ENCODE measurements at places on chromosomes 3 and 15.

DNA sequence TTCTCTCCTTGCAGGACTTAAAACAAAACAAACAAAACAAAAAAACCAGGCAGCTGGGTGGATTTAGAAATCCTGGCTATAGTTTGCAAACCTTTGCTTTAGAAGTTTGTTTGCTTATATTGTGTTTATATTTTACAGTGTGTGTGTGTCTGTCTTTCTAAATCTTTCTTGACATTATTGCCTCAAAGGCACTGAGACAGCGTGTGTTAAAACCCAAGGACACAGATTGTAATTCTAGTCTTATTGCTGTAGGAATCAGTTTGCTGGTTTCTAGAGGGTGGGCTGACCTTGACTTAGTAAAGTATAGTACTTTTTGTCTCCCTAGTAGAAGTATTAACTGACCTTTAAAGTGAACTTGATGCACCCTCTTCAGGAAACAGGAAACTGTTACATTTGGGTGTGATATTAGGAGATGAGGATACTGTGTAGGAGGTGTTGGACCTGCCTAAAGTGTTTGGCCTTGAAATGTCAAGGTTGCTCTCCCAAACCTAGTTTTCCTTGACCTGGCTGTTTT is 71.0 kb downstream of the TCF12 start:
- no peak for DNase-seq

- DNase-seq = no peak
Measured at GRCh38 chr15:40957581-40958051, 4.3 kb downstream of the CHAC1 start.

GRCh38 chr3:141012571-141012970 is 38.6 kb upstream of the SPSB4 start:
- no peak for DNase-seq

DNA sequence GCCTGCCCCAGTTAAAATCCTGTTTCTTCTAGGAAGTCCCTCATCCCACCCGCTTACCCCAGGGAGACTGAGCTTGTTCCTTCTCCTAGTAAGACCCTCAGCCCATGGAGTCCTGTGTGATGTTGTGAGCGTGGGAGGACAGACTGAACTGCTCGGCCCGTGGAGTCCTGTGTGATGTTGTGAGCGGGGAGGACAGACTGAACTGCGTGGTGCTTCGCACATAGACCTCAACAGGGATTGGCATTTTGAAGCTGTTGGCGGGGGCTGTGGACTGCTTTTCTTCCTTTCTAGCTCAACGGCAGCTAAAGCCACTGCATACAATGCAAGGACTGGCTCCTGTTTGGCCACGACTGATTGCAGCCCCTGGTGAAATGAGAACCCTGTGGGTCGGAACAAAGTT is 1.6 kb upstream of the SPTBN5 start:
- DNase-seq = no peak

DNA sequence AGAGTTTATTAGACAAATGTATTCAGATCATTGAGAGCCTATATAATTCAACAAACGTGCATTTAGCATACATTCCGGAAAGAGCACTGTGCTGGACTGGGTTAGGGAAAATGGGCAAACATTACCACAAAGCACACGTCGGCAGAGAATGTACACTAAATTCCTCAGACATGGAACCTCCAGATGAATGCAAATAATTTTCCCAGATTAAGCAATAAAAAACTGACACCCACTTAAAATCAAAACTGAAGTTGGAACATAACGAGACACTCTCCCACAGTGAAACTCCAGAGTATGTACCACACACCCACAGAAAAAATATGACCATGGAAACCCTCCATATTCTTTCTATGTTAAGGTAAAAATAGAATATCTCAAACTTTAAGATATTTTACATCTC is 4.8 kb downstream of the SECISBP2L start:
- no peak for DNase-seq

DNA sequence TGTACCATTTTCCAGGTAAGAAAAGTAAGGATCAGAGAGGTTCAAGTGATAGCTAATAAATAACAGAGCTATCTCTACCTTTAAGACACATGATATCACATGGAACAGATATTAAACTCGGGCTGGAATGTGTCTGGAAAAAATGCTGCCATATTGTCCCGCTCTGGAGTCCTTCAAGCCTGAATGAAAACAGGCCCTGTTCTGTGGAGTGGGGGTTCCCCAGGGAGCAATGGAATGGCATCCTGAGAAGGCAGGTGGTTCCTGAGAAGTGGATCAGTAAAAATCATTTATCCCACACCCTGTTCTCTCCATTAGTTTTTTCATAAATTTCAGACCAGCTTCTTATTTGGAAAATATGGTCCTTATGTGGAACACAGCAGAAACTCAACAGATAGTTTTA is 57.3 kb upstream of the PRTG start:
- DNase-seq = no peak

DNA sequence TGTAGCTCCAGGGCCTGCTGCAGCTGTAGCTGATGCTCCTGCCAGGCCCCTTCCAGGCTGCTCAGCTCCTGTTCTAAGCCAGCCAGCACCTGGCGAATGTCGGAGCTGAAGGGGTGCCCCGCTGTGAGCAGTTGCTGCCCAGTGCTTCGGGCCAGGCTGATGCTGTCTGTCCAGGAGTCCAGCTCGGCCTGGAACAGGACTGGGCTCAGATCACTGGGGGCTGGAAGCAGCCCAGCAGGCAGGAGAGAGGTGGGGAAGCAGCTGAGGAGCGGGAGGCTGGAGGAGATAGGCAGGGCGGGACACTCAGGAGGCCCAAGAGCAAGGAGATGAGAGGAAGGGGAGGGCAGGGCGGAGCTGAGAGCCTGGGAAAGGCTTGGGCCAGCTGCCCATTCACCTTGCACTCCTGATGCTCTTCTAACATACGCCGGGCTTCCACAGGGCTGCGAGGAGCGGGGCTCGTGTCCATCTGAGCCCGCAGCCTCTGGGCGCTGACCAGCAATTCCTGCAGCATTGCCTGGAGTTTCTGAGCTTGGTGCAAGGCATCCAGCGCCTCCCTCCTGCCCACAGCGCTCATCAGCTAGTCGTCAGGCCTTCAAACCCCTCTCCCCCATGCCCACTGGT is 23.2 kb downstream of the PLA2G4B start:
- no peak for DNase-seq

DNA sequence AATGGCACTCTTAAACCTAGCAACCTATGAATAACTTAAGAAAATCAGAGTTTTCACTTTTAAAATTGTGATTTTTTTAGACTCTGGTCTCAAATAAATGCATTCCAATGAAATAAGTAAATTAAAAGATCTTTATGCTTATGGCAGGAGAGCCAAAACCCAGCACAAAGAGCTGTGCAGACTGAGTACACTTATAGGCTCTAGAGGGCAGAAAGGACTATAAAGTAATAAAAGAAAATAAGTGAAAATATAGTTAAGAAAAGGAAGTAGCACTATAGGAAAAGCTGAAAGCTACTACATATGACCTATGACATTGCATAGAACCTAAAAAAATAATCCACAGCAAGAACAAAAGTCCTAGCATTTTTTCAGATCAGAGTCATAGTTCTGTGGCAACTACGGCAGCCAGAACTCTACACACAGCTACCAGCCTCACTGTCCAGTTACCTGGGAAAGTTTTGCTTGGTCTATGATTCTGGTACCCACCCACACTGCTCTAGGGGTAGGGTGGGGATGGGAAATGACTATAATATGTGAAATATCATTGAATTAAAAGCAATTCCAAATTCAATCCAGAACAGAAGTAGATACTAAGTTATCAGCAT is 30.5 kb downstream of the CLASP2 start:
- no peak for DNase-seq

DNA sequence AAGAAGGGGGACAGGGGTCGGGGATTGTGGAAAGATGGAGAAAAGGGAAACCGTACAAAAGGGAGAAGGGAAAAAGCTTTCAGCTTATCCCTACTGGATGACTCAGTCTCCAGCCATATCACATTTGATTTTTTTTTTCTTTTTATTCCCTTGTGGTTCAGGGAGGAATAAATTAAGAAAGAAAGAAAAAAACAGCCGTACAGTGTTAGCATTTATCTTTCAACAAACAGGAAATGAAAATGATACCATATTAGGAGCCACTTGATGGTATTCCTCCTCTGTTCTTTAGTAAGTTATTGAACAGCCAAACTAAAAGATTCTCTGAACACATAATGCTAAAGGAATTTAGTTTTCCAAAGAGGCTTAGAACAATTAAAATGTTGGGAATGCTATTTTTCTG is 594.4 kb downstream of the FOXP1 start:
- DNase-seq = no peak

GRCh38 chr3:60225848-60226247 is 1025.4 kb downstream of the FHIT start:
- DNase-seq = no peak

GRCh38 chr3:168678730-168679129 is 583.0 kb upstream of the GOLIM4 start:
- no peak for DNase-seq

DNA sequence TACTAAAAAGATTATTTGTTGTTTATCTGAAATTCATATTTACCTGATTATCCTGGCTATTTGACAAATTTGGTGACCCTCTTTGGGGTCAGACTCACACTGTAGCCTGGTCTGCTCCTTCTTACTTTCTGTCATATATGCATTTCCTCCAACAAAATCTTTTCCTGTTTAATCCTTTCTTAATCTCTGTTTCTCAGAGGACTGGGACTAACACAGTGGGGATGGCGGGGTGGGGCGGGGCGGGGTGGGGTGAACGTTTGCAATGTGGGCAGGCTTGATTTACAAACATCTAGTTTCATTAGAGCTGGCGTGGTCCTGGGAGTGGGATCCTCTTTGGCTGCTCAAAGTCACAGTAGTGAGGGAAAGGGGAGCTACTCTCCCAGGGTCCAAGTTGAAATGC is 35.3 kb upstream of the CDCP1 start:
- no peak for DNase-seq

Measured in activated T-helper 1 cell treated with anti-CD3 and anti-CD28 coated beads, Interleukin-2, amount 50 U/mL, for 16 hours (primary cell).